Activated CD8-positive, alpha-beta memory T cell treated with anti-CD3 and anti-CD28 coated beads for 1 hour (primary cell): ENCODE measurements at places on chromosomes 4 and X.

DNA sequence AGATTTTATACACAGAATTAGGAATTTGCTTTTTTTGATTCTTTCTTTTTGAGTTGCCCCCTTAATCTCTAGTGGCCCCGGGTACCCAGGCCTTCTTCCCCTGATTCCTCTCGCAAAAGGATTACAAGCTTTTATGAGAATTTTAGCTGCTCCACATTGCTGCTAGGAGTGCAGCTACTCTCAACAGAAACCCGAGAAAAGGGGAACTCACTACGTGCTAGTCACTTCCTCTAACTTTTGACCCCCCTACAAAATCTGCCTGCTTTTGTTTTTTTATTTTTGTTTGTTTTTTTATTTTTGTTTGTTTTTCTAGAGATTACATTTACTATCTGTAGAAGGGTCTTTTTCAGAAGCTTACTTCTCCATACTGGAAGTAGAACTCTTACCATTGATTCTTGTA lies 64.1 kb downstream of the ZNF81 start:
- no peak for DNase-seq

GRCh38 chr4:74262522-74262921 lies 45.7 kb upstream of the EPGN start:
- DNase-seq = no peak

- DNase-seq = no peak
Measured at GRCh38 chr4:39544580-39545315, 17.5 kb upstream of the UGDH start.

DNA sequence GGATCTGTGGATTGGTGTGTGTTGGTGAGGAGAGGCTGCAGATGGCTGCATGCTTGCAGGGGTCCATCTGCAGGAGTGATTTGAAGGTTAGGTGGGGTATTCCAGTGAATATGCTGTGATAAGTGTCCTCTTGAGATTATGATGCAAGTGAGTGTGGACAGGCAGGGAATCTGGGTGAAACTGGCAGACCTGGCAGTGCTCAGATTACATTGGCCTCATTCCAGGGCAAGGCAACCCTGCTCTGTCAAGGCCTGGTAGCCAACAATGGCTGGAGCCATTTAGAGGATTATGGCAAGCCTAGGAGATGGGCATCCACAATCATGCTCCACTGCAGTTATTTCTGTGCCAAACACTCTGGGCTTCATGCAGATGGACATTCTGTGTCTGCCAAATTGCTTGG lies 113.9 kb downstream of the RTL3 start:
- DNase-seq = no peak

- DNase-seq = no peak
Measured at GRCh38 chrX:151397741-151398070, 700 bp downstream of the VMA21 start.
